BJ (cell line): ENCODE measurements at places on chromosomes 1 and 21.
A peak's percentile ranks its signal among the peaks of the same experiment; 100 is the strongest.

DNA sequence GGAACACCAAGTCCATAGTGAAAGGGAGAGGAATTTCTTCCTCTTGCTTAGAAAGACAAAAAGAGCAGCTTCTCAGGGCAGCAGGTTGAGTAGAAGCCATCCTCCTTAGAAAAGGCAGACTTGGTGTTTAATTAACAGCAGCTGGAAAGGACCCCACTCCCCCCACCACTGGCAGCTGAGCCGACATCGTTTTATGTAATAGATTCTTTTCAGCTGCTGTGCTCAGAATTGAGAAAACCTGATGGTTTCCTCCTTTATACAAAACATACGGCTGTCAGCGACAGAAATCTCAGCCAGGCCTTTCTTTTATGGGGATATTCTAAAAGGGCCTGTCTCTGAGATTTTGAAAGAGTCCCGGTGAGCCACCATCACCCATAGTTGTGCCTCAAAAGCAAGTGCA, 49.9 kb downstream of the MAN1C1 start:
- no peak for DNase-seq

DNA sequence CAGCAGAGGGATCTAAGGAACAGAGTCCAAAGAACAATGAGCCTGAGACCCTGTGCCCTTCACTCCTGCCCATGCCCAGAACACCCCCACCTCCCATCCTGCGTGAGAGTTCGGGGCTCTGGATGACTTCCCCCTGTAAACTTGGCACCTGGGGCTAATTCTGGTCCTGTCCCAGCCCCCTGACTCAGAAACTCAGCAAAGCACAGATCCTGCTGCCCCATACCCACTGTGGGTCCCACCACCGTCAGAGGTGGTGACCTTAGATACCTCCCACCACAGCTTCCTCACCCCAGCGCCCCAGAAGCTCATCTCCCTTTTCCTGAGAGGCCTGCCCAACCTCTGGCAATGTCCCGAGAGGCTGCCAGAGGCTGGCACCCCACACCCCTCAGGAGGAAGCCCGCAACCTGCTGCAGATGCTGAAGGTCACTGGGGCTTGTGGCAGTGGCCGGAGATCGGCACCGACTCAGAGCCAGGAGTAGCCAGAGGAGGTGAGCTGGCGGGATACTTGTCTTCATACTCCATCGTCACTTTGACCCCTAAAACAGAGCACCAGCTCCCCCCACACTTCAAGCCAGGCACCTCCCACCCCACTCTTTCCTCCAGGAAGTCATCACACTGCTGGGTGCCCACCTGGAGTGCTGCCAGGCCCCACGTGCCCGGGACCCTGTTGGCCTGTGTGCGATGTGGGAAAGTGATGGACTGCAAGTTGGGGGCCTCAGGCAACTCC, 111.6 kb upstream of the IFFO2 start:
- DNase-seq: no peak

- no peak for DNase-seq
Observed at GRCh38 chr21:42120903-42121535, 49.9 kb downstream of the UMODL1 start.

GRCh38 chr1:236532850-236533249, 9.1 kb downstream of the LGALS8 start:
- DNase-seq: no peak

DNA sequence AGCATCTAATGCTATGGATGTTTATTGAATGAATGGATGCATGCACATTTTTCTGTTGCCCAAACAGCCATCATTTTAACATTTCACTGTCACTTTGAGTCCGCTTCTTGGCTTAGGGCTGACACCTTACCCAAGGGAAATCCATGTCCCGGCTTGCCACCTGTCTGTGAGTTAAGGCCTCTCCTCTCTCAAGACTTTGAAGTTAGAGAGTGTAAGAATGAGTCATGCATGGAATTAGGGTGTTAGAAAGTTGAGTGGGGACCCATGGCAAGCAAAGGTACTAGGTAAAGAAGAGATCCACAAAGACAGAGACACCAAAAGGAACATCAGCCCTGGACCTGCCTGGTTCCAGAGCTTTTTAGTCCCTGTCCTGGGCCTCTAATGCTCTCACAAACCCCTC, 35.1 kb downstream of the ATP1A1 start:
- DNase-seq: no peak

- no peak for DNase-seq
Observed at GRCh38 chr1:10283318-10283984, 73.1 kb downstream of the KIF1B start.

- no peak for DNase-seq
Observed at GRCh38 chr1:104648269-104648691, 898.6 kb downstream of the AMY1C start.

DNA sequence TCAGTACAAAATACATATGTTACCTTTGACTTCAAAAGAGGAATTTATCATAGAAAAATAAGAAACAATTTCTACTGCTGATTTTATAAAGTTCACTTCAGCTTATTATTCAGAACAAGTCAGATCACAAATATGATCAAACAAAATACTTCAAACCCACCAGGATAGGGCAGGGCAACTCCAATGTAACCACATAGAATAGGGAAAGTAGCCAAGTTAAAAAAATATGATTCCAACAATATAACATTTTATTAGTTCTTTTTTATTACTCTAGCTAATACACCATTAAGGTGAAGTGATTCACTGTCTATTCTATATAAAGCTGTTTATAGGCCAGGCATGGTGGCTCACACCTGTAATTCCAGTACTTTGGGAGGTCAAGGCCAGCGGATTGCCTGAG, 54.6 kb upstream of the ZNHIT6 start:
- no peak for DNase-seq

GRCh38 chr1:185646202-185646683, 87.9 kb upstream of the HMCN1 start:
- DNase-seq: peak; percentile 98

GRCh38 chr21:38567335-38567969, 69.2 kb upstream of the ERG start:
- DNase-seq: peak; percentile 1

DNA sequence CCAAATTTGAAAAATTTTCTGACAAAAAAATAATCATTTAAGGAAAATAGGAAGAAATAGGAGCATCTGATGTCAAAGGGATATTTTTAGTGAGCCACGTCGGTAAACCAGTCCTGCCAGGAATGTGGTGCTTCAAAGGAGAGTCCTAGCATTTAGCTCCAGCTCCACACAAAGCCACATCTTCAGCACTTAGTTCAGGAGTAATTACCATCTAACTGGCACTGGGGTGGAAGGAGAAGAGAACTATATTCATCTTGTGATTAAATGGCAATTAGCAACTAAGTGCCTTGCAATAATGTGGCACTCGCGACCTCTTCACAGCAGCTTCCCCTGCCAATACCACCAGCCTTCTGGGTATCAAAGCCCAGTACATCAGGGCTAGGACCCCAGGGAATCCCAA, 409.1 kb downstream of the SETD4 start:
- DNase-seq: no peak

GRCh38 chr1:226602186-226603021, 53.8 kb downstream of the STUM start:
- peak; percentile 91 for DNase-seq

GRCh38 chr1:26529655-26530409, at the start of gene RPS6KA1:
Gene RPS6KA1, plus strand, starts transcription at chr1:26529761. Its CDS starts 160 bp downstream, at chr1:26529921.
- DNase-seq: no peak

- DNase-seq: no peak
Observed at GRCh38 chr1:37588939-37589338, 6.8 kb downstream of the GNL2 start.

- no peak for DNase-seq
Observed at GRCh38 chr1:41344708-41345159, 16.5 kb upstream of the FOXO6 start.

GRCh38 chr21:29233611-29234540, 64.8 kb upstream of the BACH1 start:
- no peak for DNase-seq

GRCh38 chr1:31657020-31657804, 12.5 kb upstream of the PEF1 start:
- no peak for DNase-seq

GRCh38 chr1:185560760-185561159, 173.4 kb upstream of the HMCN1 start:
- no peak for DNase-seq

DNA sequence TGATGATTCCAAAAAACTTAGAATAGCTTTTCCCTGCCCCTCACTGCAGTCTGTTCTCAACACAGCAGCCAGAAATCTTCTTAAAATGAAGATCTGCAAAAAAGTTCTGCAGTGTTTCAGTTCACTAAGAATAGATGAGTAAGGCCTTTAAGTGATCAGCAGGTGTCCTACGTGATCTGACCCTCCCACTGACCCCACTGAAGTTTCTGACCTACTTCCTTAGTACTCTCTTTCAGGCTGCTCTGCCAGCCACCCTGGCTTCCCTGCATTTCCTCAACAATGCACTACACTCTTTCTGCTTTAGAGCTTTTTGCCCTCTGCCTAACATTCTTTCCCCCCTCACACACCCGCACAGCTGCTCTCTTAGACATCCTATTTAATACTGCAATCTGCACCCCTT, 182.5 kb downstream of the AKT3 start:
- no peak for DNase-seq

DNA sequence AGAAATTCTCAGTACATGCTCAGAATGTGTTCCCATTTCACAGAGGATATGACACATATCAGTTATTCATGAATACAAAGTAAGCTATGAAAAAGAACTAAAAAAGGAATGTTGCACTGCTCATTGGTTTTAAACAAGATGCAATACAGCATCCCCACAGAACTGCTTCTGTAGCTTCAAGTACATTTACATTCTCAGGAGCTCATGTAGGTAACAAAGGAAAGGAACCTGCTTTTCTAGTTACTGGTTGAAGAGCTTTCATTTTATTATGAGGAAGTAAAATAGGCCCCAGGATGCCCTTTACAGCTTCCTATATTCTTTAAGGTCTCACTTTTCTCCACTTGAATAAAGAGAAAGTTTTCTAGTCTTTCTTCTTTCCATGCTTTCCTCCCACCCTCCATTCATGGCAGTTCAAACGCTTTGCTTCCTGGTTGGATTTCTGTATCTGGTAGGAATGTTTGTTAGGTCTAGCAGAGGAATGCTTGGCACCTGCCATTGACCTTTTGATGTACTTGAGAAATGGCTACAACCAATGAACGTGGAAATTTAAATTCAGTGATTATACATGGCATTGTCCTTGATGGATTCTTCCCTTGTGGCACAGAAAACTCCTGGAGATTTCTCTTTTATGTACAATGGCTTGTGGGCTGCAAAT, 27.1 kb upstream of the KCNK2 start:
- DNase-seq: no peak

DNA sequence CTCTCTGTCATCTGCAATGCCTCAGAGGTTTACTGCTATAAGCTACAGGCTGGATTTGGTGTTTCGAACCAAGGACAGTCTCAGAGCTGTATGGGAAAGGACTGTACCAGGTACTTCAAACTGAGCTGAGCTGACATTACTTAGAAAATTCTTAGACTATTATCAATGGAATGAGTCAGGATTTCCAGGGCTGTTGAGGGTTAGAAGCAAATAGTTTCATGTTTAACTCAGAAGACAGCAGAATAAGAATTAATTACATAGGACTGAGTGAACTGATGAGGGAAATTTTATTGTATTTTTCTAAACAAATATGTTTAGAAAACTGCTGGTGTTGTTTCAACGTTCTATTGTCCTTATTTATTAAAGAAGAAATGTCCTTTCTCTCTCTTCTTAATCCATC, 74.3 kb upstream of the CAPZB start:
- peak; percentile 65 for DNase-seq

DNA sequence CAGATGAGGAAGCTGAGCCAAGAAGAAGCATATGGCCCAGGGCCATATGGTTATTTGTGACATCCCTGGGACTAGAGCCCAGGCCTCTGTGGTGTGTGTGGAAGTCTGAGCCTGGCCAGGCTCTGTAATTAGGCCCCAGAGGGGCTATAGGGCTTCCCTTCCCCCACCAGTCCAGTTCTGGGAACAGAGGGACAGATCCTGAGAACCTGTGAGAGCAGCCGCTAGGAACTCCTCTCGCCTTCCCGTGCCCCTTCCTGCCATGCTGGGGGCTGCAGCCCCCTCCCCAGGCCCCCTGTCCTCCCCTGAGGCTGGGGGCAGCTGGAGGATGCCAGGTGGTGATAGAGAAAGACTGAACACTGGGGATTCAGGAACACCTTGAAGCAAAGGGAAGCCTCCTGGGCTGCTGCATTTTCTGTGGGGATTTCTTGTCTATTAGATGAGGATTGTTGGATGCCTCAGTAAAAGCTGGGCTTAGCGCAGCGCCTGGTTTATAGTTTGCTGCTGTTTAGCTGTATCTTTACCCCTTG, 33.3 kb downstream of the COQ8A start:
- no peak for DNase-seq

DNA sequence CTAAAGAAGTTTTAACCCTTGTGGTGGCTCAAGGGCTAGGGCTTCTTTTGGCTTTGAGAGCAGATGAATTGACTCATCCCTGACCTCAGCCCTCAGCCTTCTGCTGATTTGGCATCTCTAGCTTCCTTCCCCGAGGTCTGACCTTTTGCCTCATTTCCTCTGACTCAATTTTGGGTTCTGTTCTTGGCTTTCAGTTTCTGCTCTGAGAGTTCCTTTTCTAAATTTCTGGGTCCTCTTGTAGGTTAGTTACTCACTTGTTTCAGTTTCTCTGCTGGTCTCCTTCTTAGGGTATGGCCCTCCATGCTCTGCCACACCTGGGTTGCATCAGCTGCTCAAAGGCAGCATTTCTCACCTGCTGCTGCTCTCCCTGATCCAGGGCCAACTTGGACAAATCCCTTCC, 19.4 kb downstream of the PDE4B start:
- peak; percentile 59 for DNase-seq

GRCh38 chr21:32102426-32102825, 176.4 kb downstream of the MIS18A start:
- no peak for DNase-seq

DNA sequence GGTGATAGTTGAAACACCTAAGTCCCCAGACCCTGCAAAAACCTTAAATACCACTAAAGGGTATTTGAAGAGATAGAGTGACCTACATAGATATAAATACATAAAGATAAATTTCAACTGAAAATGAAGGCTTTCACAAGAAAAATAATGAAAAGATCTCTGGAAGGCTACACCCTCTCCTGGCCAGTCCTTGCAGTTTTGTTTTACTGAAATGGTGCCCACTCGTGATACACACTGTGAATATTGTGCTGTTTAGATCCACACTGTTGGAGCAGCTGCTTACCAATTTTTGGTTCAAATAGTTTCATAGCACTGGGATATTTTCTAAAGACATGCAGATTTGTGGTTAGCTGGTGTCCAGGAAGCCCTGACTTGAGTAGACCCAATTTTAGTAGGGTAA, 31.5 kb upstream of the RNF187 start:
- no peak for DNase-seq

GRCh38 chr1:17060306-17060749, 6.5 kb upstream of the SDHB start:
- DNase-seq: no peak

- no peak for DNase-seq
Observed at GRCh38 chr1:152107031-152107983, 7.9 kb downstream of the TCHH start.
